ENCODE measurements at places on chromosomes 2 and 18.

- no peak for DNase-seq
Measured at GRCh38 chr2:178282075-178282815, 87.9 kb downstream of the OSBPL6 start.

DNA sequence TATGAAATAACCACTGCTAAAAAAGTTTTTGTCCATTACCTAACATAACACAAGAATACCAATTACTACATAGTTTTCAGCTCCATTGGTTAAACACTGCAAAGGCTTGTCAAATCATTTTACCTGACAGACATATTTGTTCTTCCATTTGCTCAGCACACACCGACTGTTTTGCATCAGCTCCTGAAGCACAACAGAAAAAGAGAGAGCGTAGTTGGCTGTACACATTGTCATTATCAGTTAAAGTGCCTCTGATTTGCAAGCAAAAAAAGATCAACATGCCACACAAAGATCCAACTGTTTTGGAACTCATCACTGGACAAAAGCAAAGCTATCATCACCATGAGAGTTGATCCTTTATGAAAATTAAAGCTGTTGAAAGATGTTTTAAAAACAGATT is 103.8 kb downstream of the WDPCP start:
- DNase-seq = no peak

DNA sequence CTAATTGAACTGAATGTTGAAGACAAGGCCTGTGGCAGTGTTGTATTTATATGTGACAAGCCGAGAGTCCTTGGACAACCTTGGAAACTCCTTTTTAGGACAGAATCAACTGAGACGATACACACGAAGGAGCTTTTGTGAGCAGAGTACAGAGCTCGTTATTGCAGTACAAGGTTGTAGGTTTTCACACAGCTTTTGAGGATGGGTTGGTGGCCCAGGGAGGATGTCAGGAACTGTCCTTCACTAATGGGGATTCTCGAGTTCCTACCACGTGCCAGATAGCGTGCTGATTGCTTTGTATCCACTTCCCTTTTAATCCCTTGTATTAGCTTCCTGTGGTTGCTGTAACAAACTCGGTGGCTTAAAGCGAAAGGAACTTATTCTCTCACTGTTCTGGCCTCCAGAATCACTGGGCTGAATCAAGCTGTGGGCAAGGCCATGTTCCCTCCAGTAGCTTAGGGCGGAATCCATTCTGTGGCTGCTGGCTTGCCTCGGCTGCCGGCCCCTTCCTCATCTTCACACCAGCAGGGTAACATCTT is 20.2 kb downstream of the INPP4A start:
- DNase-seq = no peak

- no peak for DNase-seq
Measured at GRCh38 chr2:241107031-241107783, 5.1 kb upstream of the MTERF4 start.

GRCh38 chr2:109396202-109397180 is 217.3 kb downstream of the SEPTIN10 start:
- no peak for DNase-seq

GRCh38 chr2:68151037-68151436 is 6.7 kb upstream of the PNO1 start:
- no peak for DNase-seq

- DNase-seq = no peak
Measured at GRCh38 chr2:54572636-54573536, 116.8 kb downstream of the SPTBN1 start.
